WTC11 (cell line): ENCODE measurements at places on chromosomes 2 and 18. TPM values are rescaled to one million over a fixed set of nuclear protein-coding genes. Genes with fewer than 3 reads are reported as not detected.

DNA sequence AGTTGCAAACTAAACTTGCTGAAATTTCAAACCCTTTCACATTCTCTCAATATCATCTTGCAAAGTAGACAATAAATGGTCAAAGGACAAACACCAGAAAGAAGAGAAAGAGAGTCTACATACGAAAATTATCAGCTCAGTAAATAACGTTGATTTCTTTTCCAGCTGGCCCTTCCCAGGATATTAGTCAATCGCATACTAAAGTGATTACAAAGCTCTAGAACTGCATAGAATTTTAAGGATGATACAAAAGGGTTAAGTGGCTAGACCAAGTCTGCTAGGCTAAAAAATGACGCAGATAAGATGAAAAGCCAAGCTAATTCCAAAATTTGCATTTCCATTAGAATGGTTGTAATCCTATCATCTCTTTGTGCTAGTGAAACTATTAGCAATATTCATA is 405.7 kb downstream of the FBXO15 start:
- no peak for DNase-seq

GRCh38 chr2:226631671-226632070 is 167.9 kb downstream of the IRS1 start:
- DNase-seq: no peak

DNA sequence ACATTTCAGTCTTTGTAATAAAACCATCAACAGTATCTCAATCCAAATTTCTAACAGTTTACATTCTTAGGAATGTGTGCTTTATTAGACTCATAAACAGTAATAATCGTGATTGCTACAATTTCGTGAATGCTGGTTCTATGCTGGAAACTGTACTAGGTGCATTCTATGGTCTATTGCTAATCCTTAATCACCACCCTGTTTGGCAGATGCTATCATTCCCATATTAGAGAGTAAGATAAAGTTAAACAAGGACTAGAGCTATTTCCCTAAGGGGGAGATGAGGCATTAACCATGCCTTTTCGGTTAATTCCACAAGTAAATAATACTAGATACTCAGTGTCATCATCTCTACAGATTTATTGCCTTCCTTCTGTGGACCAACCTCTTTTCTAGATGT is 244.0 kb downstream of the PAX3 start:
- DNase-seq: no peak

DNA sequence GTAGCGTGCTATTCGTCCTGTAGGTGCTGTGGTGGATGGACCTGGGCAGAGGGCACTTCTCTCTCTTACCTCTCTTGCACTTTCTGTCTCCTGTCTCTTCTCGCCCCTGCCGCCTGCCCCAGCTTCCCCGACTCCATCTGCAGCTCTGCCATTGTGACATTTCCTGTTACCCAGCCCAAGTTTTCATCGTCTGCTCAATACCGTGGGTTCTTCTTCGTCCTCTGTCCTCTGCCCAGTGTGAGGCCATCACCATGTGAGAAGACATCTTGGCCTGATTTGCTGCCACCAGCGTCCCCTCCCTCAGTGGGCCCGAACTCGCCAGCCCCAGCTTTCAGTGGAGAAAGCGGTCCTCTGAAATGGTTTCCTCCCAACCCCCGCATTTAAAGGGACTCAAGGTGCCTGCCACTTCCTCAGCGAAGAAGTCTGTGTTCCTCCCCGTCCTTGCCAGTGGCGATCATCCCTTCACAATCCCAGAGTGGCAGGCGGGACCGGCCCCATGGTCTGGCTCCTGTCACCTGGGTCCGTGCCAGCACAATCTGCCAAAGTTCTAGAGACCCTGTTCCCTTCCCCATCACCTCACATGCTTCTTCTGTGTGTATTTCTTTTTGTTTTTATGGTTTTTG is 18.0 kb downstream of the TGOLN2 start:
- DNase-seq: no peak

DNA sequence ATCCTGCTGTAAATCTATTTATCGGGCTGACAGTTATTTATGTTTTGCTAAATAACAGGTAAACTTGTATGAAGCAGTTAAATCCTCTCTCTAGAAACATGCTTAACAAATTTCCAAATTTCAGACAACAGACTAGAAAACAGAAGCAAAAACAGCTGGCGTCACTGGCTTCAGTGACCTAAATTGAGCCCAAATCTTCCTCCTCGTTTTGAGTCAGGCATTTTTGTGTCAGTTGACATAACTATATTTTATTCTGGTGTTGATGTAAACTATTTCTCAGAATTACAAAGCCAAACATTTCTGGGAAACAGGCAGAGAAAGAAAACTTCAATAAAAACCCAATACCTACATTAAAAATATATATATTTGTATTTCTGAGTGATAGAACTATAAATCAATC is 21.7 kb downstream of the RBMS1 start:
- no peak for DNase-seq

DNA sequence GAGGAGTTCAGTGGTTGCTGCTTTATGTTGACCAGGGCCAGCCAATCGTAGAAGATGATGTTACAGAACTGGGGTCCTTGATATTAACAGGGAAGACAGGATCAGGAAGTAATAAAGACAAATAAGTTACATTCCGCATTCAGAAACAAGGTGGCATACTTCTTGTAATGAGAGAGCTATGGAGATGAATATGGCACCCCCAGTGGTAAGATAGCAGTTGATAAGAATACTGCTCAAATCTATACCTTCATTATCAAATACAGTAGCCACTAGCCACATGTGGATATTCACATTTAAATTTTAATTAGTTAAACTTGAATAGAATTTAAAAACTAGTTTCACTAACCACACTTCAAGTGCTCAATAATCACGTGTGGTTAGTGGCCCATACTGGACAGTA is 290.4 kb upstream of the RBMS1 start:
- no peak for DNase-seq

DNA sequence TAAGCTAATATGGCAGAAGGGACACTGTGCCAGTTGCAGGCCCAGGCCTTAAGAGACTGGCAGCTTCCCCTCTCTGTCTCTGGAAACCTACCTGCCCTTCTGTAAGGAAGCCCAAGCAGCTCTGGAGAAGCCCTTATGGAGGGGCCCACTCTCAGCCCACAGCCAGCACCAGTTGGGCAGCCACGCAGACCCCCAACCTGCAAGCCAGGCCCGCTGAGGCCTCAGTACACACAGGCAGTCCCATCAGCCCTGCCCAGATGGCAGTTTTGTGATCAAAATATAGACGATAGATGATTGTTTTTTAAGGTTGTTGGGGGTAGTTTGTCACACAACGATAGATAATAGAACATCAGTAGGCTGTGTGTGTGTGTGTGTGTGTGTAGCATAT is 36.8 kb upstream of the ALPP start:
- peak; percentile 2 for DNase-seq

DNA sequence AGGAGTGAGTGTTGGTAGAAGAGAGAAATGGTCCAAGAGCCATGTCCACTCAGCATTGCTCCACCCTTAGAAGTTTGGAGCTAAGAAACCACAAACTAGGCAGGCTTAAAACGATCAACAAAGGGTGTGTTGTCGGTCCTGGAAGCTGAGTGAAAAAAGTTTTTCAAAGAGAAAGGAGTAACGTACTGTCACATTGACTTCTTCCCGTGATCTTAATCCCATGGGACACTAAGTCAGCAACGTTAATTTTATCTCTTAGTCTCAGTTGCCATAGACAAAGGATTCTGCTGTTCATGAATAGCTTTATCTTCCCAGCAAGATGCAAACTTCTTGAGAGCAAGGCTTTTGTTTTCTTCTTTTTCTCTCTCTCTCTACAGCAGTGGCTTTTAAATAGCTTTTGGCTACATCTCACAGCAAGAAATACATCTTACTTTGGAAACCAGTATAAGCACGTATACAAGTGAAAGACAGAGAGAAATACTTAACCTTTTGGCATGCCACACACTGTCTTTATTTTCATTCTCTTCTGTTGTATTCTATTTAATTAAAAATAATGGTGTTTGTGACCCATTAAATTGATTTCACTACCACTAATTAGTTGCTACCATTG is 377.4 kb downstream of the TGIF1 start:
- no peak for DNase-seq

NAT8 gene
- not detected in 3 replicates for total RNA-seq

GRCh38 chr2:6370753-6371551 is 494.8 kb downstream of the CMPK2 start:
- no peak for DNase-seq

DNA sequence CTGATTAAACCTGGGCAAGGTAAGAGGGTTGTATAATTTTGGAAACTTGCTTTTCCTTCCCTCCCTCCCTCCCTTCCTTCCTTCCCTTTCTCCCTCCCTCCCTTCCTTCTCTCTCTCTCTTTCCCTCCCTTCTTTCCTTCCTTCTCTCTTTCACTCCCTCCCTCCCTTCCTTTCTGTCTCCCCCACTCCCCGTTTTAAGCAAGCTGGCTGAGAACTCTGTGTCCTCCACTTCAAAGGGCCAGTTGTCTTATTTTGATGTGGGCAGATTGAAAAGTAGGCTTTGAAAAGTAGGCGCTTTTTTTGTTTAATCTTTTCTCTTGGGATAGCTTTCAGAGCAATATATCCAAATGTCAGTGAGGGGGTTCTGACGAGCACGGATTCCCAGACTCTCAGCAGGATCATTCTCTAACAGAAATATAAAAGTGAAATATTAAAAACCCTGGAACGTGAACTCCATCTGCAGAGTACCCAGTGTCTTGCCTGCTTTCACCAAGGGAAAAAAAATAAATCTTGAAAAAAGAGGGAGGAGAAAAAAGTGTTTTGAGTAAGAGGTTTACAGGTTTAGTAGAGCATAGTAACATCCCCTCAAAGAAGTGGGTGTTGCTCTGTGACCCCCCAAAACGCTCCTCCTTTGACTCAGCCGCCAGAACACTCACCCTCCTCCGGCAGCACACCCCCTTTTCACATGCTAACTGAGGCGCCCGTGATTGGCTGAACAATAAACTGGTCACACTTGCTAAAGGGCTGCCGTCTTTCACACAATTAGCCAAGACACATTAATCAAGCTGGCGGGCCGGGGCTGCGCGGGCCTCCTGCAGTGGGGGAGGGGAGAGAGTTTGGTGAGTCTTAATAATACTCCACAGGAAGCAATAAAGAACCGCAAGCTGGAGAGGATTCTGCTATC is 52.2 kb downstream of the CDK15 start:
- DNase-seq: peak; percentile 58

DDX18 gene
- total RNA-seq: 76.2 to 107 TPM (median 83.3 TPM) in 3 replicates

DNA sequence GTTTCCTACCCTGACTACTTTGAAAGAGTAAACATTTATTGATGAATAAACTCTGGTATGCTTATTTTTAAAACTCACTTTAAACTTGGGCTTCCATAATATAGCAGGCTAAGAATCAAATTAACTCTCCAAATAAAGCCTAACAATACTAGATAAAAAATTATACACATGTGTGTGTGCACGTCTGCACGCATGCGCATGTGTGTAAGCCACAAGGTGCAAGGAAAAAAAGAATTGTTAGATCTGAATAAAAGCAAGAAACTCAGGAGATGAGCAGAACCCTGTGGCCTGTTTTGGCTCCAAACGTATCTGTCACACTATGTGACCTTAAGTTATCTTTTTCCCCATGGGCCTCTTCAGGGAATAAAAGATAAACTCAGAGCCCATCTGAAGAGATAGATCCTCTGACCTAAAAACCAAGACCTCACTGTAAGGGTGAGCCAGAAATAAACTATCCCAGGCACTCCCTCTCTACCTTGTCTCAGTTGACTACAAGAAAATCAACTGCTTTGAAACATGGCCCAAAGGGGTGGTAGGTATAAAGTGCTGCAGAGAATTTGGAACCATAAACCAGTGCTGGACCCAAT is 6.3 kb downstream of the HDHD2 start:
- no peak for DNase-seq

TMEM247 gene
- not detected in 3 replicates for total RNA-seq
